ENCODE measurements at places on chromosomes 12 and 14.

DNA sequence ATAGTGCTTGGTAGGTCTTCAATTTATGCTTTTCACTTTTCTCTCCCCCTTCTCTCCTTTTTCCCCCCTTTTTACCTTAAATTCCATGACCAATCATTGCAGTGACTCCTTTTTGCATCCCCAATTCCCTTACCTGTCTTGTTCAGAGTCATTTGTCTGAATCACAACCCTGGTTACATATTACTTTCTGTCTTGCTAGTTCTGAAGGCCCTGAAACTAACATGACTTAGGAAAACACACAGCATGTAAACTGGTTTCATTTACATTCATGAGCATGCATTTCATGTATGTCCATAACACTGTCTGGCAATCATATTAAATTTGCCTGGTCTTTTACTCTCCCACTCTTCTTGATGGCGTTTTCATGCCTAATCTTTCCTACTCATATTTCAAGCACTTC, 20.3 kb upstream of the FOXG1 start:
- no peak for DNase-seq

- DNase-seq: no peak
Observed at GRCh38 chr14:90844321-90844720, 28.1 kb upstream of the TTC7B start.

DNA sequence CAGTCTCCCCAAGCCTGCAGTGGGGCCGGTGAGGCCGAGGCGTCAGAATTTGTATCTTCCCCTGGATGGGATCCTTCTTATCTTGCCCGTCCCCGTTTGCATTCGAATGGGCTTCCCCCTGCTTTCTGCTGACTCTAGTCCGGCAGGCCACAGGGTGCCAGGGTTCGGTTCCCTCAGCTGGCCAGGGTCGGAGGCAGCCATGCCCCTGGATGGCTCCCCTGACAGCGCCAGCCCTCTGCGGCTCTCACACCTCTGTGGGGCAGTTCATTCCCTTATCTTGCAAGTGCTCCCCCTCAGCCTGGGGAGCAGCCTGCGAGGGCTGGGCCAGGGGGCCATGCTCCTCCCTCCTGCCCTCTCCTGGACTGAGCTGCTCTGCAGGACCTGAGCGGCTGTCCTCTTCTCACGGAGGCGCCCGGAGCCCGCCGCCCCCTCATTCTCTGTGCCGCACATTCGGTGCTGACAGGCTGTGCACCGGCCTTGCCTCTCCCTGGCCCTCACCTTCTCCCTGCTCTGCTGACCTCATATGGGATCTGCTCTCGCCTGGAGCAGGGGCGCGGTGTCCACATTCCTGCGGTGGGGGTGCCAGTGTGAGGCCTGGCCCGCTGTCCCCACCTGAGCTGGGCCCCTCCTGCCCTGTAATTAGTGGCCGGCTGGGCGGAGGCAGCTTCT, 32.8 kb downstream of the KIF26A start:
- DNase-seq: no peak

DNA sequence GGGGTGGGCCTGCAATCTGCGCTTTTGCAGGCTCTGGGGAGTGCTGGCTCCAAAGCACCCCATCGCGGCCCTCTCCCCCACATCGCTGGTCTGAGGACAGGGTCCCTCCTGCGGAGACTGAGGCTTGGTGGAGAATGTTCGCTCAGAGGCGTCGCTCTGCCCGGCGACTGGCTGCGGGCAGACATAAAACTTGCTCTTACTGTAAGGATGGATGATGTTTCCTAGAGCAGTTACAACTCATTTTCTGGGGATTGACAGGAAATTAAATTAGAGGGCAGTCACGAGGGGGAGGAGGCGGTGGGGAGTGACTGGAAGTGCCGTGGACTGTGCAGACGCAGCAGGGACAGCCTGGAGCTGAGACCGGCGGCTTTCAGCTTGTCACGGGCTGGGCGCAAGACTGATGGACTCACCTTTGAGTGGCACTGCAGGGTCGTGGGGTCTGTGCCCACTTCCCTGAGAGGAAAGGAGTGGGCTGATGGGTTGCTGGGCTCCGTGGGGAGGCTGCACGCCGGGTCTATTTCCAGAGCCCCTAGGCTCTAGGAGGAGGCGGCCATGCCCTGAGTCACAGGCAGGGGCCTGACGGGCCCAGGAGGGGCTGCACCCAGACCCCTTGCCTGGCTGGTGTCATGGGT, 32.8 kb downstream of the NOC4L start:
- no peak for DNase-seq

GRCh38 chr12:17949558-17950141, 140.3 kb downstream of the RERGL start:
- no peak for DNase-seq

DNA sequence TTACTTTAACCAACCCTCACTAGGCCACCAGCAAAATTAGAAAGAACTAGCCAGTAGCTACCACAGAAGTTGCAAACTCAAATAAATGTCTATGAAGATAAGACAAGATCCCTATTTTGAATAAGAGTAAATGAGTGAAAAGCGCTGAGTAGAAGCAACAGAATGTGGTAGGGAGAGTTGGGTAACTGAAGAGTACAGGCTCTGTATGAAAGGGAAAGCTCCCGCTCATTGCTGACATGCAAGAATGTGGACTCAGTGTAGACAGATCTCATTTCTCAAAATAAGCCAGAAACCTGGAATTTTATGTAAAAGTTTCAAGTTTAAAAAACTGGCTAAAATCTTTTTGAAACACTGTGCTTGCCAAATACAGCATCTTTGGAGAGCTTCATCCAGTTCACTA, 63.9 kb downstream of the NAV3 start:
- DNase-seq: no peak

GRCh38 chr14:89428546-89429198, 11.6 kb upstream of the FOXN3 start:
- DNase-seq: peak; percentile 26

- no peak for DNase-seq
Observed at GRCh38 chr12:97127061-97127460, 220.0 kb downstream of the NEDD1 start.

- DNase-seq: no peak
Observed at GRCh38 chr14:54232735-54233134, 164.1 kb upstream of the CDKN3 start.

DNA sequence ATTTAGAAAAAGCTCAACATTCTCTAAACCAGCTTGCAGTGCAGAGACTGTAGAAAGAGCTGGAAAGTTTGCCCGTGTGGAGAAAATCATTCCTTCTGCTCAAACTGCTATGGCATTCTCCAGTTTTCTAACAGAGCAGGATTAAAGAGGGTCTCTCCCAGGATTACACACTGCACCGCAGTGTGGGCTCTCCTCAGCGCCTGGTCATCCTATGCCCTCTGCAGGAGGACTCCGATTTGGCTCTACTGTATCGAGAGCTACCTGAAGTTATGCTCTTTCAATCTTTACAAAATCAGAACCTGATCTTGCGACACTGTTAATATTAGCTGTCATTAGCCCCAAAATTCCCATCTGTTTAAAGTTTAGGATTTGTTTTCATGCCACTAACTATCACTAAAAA, 33.0 kb downstream of the BHLHE41 start:
- no peak for DNase-seq

DNA sequence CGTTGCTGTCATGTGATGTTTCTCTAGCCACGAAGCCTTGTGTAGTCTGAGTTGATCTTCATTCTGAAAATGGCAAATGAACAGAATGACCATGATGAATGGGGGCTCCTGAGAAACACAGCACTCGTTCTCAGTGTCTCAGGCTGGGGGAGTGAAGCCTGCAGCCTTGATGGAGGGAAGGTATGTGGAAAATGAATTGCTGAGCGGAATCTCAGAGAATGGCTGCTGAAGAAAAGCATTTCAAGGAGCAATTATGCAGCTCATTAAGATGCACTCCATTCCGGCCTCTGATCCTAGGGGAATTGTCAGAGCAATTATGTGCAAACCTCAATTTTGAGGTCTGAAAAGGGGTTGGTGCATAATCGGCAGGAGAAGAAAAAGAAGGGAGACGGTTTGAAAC, 167.1 kb downstream of the CHST11 start:
- no peak for DNase-seq

DNA sequence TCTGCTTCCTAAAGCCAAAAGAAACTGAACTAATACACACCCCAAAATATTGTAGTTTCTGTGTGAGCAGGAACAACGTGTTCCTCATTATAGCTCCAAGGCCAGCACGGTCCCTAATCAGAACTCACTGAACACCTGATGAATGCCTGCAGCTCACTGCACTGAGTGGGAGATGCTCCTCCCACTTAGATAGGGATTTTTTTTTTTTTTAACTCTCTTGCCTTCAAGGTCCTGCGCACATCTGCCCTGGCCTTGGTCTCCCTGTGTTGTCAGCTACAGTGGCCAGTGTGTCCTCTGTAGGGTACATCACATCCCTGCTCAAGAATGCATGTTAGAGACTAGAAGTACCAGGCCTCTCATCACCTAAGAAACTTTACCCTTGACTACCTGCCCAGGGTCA, 44.3 kb upstream of the TMPO start:
- no peak for DNase-seq

GRCh38 chr14:77125281-77125801, 16.2 kb downstream of the ZDHHC22 start:
- DNase-seq: no peak

DNA sequence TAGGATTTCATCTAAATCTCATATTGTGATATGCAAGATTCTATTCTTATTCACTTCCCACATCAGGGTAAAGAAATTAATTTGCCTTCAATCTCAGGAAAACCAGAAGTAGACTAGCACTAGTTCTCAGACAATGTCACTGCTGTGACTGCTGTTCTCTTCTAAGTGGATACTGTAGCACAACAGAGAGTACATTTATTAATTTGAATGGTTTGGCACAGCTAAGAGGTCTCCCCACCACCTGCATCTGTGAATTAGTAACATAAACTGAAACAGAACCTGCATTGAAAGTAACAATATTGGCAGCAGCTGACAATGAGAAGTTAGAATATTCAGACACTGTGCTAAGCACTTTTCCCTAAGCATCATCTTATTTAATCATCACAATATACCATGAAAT, 253.1 kb downstream of the PDZRN4 start:
- no peak for DNase-seq

DNA sequence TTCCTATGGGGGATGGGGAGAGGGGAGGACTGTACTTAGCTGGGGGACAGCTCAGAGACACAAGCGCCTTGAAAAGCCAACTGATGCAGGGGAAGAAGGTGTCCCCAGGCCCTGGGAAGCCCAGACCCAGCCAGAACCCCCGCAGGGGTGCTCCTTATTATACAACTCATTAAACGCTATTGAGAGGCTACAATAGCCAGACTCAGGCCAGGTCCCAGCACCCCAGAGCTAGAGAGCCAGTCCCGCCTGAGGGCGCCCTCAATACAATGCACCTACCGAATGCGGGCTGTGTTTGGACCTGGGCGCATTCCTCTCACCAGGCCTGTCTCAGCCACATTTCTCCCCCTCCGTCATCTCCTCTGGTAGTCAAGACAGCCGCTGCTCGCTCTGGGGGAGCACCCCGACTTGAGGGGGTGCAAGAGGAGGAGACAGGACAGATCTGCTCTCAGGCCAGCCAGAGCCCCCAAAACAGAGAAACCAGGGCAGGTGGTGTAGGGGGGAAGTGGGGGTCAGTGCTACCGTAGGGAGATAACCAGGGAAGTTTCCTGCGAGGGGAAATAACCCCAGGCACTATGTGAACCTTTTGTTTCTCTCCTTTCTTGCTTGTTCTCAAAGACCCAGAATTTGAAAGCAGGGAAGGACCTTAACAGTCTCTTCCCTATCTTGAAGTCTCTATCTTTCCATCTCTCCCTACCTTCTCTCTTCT, 6.1 kb upstream of the ASIC1 start:
- no peak for DNase-seq

DNA sequence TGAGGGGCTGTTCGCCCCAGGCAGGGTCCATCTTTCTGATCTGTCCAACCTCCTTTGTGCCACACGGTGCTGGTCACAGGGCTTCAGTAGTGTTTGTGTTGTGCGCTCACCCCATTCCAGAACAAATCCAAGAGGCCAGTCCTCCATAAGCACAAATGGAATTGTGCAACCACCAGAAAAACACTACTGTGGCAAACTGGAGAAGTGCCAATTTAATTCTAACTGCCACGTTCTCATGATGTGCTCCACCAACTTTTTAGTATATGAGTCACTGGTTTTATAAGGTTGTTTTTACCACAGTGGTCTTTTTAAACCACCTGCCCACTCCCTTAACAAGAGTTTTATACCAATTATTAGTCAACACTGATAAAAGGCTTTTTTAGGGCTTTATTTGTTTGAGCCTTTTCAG, 380.2 kb downstream of the NAV3 start:
- no peak for DNase-seq

GRCh38 chr14:84131924-84132323, 1398.0 kb upstream of the FLRT2 start:
- no peak for DNase-seq

GRCh38 chr12:122336015-122336946, 70.0 kb upstream of the VPS33A start:
- DNase-seq: peak; percentile 45

DNA sequence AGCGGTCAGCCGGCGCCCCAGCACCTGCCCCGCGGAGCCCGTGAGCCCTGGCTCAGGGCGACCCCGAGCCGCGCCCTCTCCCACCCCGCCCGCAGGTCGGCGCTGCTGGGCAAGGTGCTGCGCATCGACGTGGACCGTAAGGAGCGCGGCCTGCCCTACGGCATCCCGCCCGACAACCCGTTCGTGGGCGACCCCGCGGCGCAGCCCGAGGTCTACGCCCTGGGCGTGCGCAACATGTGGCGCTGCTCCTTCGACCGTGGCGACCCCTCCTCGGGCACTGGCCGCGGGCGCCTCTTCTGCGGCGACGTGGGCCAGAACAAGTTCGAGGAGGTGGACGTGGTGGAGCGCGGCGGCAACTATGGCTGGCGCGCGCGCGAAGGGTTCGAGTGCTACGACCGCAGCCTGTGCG, 14.4 kb downstream of the HHIPL1 start:
- DNase-seq: peak; percentile 43

GRCh38 chr14:76394569-76394968, 18.6 kb downstream of the ESRRB start:
- DNase-seq: no peak

DNA sequence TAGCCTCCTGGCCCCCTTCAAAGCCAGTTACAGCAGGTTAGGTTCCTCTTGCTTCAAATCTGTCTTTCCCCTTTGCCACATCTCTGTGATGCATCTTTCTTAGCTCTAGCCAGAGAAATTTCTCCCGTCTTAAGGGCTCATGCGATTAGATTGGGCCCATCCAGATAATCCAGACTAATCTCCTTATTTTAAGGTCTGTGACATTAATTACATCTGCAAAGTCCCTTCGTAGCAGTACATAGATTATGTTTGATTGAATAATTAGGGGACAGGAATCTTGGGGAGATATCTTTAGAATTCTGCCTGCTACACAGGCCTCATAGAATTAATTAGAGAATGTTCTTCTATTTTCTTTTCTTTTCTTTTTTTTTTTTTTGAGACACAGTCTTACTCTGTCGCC, 79.3 kb downstream of the SPATS2 start:
- DNase-seq: no peak

GRCh38 chr14:96417254-96417653, 25.3 kb downstream of the AK7 start:
- no peak for DNase-seq

GRCh38 chr12:122411537-122411936, 10.9 kb downstream of the CLIP1 start:
- DNase-seq: no peak

DNA sequence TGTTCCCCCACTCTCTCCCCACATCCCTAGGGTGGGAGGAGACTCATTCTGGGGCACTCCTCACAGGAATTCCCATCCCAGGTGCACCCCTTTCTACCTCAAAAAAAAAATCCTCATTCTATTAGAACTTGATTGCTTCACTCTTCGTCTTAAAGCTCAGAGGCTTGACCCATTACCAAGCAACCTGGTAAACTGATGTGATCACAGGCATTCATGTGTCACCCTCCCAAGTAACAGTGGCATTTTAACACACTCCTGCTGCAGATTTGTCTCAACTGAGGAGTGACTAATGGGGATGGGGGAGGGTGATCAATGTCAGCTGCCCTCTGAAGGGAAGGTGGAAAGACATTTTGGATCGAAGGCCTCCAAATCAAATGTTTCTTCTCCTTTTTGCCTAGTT, 78.1 kb upstream of the PTHLH start:
- no peak for DNase-seq
